GM12891 (cell line): ENCODE measurements at places on chromosomes 13 and 19.

GRCh38 chr13:32824061-32824460 lies 192.2 kb upstream of the KL start:
- no peak for DNase-seq

DNA sequence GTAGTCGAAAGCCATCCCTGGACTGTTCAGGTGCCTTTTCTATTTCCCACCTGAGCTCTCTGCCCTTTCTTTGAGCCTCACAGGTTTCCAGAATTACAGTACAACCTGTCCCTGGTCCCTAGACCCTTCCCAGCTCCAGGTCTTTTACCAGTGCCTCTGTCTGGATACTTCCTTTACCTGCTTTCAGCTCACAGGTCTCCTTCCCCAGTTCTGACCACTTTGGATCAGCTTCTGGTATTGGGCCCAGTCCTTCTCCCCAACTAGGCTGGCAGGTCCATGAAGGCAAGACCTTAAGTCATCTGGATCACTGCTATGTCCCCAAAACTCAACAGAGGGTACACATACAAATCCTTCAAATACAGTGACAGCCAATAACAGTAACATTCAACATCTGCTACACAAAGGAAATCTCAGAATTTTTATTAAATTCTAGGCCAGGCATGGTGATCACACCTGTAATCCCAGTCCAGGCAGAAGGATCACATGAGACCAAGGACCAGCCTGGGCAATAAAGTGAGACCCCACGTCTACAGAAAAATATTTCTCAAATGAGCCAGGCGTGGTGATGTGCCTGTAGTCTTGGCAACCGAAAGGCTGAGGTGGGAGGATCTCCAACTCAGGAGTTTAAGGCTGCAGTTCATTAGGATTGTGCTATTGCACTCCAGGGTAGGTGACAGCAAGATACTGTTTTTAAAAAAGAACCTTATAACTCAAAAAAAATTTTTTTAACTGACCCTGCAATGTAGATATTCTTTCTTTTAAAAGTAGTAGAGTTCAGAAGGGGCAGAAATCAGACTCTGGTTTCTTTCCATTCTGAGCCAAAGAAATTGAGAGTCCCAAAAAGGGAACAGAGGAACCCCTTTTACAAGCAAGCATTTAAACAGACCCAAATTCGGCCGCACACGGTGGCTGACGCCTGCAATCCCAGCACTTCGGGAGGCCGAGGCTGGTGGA lies 1.3 kb downstream of the RPS16 start:
- DNase-seq: no peak

DNA sequence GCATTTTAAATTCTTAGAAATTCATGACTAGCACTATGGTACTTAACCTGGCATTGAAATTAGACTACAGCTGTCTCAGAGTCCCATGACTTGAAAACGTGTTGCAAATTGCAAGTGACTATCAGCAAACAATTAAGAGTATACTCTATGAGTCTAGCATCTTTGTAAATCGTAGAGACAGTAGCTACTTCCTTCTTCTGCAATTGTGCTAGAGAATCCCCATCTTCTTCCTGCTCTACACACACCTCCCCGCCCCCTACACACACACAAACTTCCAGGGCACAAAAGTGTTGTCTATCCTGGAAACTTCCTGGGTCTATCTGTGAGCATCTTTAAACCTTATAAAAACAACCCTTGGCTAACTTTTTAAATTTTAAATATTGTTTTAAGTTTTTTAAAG lies 35.2 kb upstream of the MIR17HG start:
- DNase-seq: no peak

DNA sequence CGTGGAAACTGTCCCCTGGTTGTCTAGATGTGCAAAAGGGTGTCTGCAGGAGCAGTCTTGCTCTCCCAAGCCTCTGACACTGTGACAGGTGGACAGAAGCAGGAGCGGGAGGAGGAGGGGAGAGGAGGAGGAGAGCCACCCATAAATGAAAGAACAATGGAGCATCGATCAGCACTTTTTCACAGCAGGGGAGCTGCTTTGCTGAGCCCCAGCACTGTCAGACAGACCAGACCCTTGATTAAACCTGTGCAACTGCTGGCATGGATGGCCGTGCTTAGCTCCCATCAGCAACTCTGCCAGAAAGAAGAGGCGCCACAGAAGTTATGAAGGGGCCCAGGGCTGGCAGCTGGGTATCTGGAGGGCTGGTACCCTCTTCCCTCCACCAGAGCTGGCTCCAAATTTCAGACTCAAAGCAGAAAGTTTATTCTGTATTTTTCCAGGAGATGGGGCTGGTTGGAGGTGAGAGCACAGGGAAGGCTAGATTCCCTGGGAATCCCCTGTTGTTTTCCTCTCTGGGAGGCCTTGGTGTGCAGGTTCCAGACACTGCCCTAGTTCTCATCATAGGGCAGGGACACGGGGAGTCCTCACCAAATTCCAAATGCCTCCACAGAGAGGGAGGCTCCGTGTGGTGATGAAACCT lies 1192.2 kb downstream of the UQCRFS1 start:
- DNase-seq: no peak

DNA sequence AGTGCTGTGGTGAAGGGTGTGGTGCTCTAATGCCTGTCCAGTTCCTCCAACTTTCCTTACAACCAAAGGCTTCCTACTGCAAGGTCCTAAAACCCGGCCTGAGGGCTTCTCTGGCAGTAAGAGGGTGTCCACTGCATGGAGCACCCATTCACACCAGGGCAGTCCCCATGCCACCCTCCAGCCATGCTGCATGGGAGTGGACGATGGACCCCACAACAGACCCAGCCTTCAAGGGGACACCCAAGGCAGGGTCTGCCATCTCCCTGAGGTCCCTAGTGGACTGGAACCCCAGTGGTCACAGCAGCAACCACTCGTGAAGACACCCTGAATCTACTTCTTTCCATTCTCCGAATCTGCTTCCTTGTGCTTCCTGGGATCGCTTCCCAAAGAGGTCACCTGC lies 117.6 kb upstream of the SOX1 start:
- DNase-seq: no peak

GRCh38 chr19:34851277-34851804 lies 75.4 kb upstream of the ZNF30 start:
- DNase-seq: no peak

DNA sequence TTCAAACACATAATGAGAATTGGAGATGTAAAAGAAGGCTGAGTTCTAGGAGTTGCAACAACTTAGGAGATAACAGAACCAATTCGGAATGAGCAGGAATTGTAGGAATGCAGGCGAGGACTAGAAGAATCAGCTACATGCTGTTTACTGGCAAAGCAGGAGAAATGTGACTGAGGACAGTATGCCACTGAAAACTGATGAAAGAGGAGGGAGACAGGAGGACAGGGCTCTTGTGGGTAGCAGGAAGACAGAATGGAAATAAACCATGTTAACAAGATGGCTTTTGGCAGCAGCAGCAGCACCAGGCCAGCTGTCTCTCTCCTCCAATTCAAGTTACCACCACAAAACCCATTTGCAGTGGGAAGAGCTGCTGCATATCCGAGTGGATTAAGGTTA lies 91.0 kb upstream of the SLC15A1 start:
- no peak for DNase-seq

- no peak for DNase-seq
Observed at GRCh38 chr19:5593343-5594255, 25.8 kb upstream of the TINCR start.

- no peak for DNase-seq
Observed at GRCh38 chr19:13396250-13397080, 109.8 kb downstream of the CACNA1A start.

GRCh38 chr19:20351244-20351643 lies 184.2 kb downstream of the ZNF486 start:
- no peak for DNase-seq

- DNase-seq: no peak
Observed at GRCh38 chr19:33557720-33558119, 36.1 kb upstream of the PEPD start.

- no peak for DNase-seq
Observed at GRCh38 chr13:73223372-73223781, 164.6 kb downstream of the KLF5 start.

GRCh38 chr19:4814625-4815425 lies 16.7 kb downstream of the TICAM1 start:
- no peak for DNase-seq

DNA sequence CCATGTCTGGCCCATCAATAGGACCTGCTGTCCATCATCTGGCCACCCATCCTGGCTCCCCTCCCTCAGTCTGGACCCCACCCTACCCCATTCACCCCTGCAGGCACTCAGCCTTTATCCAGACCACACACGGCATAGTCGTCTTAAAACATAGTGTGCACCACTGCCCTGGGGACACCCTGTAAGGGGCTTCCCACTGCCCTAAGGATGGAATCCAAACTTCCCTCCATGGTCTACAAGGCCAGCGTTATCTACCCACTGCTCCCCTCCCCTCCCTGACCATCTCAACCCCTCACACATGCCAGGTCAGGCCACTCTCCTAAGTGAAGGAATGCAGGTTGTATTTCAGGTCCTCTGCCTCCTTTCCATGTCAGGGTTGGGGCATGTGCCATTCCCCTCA lies 352.7 kb upstream of the ZNF507 start:
- no peak for DNase-seq

DNA sequence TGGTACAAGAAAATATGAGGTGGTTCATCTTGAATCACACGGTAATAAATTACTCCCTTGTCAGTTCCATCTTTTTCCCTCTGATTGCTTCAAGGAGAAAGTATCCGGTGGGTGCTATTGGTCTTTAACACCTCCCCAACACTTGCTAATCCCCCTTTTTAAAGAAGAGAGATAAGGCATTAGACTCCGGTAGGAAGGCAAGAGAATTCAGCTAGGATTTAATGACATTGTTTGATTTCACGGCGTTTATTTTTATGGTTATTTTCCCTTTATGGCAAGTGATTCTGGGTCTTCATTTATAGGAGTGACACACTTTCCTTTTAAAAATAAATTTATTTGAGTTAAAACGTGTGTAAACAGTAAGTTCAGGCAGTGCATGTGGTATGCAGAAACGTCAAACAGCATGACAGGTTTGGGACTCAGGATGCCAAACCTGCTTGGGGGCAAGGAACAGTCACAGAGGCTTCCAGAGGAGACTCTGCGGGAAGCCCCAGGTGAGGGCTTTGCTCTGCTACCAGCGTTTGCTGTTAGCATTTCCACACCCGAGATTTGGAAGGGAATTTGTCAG lies 36.5 kb downstream of the TSHZ3 start:
- no peak for DNase-seq

GRCh38 chr13:74922963-74923362 lies 559.0 kb downstream of the TBC1D4 start:
- DNase-seq: no peak

DNA sequence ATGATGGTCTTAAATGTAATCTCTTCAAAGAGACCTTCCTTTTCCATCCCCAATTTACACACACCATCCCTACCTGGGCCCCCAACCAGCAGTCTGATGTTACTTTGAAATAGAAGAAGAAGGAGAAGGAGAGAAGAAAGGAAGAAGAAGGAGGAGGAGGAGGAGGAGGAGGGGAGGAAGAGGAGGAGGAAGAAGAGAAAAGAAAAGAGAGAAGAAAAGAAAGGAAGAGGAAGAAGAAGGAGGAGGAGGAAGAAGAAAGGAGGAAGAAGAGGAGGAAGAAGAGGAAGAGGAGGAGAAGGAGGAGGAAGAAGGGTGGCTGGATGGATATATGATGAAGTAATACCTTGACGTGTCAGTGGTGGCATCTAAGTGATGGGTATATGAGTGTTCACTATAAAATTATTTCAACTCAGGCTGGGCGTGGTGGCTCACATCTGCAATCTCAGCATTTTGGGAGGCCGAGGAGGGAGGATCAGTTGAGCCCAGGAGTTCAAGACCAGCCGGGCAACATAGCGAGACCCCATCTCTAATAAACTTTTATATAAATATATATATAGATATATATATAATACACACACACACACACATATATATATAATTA lies 3.7 kb upstream of the LRFN1 start:
- DNase-seq: no peak

DNA sequence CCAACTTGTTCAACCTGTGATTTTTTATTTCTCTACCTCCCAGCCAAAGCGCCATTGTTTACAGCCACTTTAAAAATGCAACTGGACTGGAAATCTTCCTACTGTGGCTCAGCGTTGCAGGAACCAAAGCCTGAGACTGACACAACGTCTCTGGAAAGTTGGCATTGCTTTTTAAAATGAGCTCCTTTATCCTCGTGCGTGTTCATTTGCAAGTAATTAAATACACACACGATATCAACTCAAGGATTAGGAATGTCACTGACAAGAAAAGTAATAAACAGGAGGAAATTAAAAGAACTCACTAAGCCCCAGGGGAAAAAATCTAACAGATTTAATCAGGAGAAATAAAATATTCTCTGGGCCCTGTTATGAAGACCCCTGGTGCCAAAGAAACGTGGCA lies 184.6 kb upstream of the IRS2 start:
- no peak for DNase-seq

DNA sequence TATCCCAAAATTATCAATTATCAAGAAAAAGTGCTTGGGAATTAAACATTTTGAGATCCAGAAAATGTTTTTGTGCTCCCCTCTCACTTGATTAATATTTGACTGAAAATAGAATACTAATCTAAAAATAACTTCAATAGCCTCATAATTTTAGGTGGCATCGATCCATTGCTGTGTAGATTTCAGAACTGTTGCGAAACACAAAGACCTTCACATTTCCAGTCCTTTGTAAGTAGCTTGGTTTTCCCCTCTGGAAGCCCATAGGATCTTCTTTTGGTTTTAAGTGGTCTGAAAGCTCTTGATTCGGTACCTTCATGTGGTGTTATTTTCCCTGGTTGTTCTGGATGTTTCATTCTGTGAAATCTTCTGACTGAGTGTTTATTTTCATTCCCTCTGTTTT lies 176.5 kb downstream of the NUFIP1 start:
- DNase-seq: no peak

DNA sequence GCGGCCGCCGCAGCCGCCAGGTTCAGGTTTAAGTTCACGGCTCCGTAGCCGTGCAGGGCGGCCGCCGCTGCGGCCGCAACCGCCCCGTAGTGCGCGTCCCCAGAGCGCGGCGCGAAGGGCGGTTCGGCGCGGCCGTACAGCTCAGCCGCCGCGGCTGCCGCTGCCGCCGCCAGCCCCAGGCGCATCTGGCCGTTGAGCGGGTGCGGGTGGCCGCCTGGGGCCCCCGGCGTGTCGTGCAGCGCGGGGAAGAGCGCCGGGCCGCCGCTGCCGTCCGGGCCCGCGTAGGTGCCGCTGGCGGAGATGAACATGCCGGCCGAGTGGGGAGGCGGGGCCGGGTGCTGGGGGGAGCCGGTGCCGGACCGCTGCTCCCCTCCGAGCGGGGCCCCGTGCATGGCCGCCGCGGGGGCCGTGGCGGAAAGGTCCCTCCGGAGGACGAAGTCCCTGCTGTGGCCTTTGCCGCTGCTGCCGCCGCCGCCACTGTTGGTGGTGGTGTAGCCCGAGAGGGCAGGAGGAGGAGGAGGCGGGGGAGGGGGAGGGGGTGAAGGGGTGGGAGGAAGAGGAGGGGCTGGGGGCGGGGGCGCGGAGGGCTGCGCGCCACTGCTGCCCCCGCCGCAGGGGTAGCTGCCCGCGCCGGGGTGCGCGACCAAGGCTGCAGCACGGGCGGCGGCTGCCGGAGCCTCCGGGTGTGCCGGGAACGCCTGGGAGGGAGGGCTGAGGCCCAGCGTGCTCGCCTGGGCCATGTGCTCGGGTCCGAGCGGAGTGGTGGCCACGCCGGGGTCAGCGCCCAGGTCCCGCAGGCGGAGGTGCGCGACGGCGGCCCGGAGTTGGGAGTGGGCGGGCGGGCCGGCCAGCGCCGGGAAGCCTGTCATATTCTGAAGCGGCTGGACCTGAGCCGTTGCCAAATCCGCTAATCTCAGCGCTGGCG lies 654 bp downstream of the ZIC5 start:
- no peak for DNase-seq
